Anterior cingulate cortex (tissue), 58 donors: ENCODE measurements at places on chromosomes 2 and 18.

DNA sequence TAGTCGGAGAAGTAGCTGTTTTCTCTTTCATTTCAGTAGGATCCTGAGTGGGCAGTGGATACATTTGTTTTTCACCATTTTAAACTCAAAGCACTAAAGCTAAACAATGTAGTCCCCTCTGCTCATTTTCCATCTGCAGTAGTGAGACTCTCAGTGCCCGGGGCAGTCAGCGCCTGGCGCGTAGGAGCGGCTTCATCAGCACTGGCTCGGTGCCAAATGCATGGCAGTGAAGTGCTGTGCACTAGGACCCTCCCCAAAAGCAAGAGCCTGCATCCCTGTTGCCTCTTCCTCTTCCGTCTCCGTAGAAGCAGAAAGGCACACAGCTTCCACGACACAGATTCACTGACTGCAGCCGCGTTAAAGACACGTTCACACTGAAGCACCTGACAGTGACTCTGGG lies 19.0 kb upstream of the ESPNL start:
- no peak for DNase-seq

GRCh38 chr2:175930504-175930903 lies 71.6 kb downstream of the LNPK start:
- no peak for DNase-seq

DNA sequence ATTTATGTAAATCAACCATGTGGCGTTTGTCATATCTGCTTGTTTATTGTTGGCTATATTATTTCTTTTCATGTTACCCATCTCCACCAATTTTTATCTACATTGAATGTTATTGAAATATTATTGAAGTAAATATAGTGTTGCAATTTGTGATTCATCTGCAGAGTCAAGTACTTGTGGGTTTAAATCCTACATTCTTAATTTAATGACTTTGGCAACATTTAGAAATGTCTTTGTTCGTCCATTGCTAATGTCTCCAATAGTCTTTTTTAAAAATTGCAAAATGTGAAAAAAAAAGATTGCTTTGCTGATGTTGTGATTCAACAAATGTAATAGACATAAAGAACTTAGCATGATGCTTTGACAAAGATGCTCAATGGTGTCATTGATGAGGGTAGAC lies 1572.8 kb upstream of the PIK3C3 start:
- no peak for DNase-seq

GRCh38 chr2:69973335-69973735 lies 11.9 kb upstream of the ASPRV1 start:
- no peak for DNase-seq

GRCh38 chr2:54909001-54909400 lies 141.2 kb downstream of the RTN4 start:
- no peak for DNase-seq

DNA sequence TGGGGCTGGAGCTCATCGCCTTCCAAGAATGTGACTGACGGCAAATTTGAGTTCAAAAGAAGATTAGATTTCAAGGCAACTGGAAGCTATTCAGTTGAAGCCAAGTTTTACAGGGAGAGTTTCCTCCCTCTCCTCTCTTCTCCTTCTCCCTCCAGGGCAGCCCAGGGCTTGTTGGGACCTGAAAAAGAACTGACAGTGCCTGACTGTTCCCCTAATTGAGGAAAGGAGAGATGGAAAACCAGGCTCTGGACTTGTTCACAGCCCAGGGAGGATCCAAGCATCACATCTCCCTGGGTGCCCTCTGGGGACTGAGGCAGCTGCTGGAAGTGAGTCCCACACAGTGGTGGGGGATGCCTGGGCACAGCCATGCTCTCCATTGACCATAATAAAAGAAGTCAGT lies 88.1 kb downstream of the THNSL2 start:
- DNase-seq: no peak

DNA sequence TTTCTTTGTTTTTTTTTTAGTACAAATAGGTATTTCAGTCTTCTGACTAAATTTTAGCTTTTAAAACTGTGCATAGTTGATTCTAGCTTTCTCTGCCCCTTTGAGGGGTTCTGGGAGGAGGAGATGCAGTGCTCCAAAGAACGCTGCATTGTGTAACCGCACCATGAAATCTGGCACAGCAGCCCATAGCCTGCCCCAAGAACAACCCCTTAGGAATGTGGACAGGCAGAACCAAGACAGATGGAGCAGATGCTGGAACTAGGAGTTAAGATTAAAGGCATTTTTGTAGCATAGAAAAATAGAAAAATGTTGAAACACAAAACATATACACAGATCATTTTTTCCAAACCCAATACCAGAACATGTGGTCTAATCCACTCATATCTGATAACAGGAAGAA lies 187.5 kb downstream of the SCG2 start:
- no peak for DNase-seq

- no peak for DNase-seq
Measured at GRCh38 chr2:85246348-85246747, 81.4 kb downstream of the TGOLN2 start.

- DNase-seq: no peak
Measured at GRCh38 chr2:208674919-208675318, 268.3 kb downstream of the PTH2R start.

DNA sequence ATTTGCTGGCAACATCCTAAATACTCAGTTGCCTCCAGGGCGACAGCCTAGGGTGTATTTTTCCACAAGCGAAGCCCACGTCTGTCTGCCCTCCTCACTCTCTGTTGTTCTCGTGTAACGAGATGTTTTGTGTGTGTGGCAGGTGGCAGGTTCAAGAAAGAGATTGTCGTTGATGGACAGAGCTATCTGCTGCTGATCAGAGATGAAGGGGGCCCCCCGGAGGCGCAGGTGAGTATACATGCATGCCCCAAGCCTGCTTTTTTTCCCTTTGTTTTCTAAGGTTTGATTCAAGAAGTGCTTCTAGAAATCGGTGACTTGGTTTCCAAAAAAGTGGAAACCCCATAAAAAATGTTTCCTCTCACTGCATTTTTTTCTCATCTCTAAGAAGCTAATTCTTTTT lies 247.0 kb downstream of the AGAP1 start:
- no peak for DNase-seq

DNA sequence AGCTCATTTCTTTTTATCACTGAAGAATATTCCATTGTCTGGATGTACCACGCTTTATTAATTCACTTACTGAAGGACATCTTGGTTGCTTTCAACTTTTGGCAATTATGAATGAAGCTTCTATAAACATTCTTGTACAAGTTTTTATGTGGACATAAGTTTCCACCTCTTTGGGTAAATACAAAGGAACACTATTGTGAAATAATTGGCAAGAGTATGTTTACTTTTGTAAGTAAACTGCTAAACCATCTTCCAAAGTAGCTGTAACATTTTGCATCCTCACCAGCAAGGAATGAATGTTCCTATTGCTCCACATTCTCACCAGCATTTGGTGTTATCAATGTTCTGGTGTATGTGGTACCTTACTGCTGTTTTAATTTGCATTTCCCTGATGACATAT lies 15.8 kb upstream of the VWC2L start:
- DNase-seq: no peak

DNA sequence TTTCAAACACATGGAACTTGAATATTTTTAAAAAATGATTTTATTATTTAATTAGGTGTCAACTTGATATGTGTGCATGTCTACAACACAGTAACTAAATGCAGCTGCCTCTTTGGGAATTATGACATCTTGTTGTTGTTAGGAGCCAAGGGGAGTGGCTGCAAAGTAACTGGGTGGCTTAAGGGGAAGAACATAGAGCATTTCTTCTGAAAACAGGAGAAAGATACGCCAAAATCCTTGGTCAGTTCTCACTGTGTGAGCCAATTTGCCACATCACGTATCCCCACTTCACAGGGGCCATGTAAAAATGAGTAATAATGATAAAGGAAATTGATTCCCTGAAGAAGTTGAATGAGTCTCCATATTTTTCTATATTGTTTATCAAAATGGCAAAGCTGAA lies 309.8 kb upstream of the COL3A1 start:
- no peak for DNase-seq

DNA sequence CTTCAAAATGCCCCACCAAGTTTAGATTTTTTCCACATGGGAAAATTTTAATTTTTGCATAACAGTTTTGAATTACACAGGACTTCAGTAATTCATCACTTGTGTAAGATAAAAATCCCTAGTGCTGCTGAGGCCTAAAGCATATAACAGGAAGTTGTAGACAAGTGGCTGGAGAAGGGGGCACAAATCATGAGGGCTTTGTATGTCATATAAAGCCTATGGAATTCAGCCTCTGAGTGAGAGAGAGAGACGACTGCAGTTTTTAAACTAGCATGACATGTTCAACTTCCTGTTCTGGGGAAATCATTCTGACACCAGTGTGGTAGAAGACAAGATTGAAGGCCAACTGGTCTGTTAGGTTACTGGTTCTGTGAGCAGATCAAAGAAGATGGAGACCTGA lies 187.3 kb upstream of the CHST9 start:
- no peak for DNase-seq

- no peak for DNase-seq
Measured at GRCh38 chr2:12183032-12183645, 436.7 kb downstream of the LPIN1 start.

GRCh38 chr2:229530434-229530833 lies 183.9 kb downstream of the DNER start:
- no peak for DNase-seq

- no peak for DNase-seq
Measured at GRCh38 chr2:233563663-233564430, 2.7 kb downstream of the USP40 start.

DNA sequence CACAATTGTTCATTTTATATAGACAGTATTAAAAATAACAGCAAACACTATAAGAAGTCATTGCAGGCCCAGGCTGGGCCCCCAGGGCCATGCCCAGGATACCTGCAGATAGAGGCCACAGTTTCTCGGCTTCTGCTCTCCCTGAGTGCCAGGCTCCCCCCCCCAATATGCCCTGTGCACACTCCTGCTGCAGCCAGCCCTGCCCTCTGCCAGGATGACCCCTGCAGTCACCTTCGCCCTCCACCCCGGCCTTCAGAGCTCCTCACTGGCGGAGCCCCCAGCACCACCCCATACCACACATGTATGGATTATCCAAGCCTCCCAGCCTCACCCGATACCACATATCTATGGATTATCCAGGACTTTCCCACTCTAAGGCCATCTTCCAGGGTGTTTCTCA lies 104.5 kb downstream of the TPO start:
- no peak for DNase-seq

DNA sequence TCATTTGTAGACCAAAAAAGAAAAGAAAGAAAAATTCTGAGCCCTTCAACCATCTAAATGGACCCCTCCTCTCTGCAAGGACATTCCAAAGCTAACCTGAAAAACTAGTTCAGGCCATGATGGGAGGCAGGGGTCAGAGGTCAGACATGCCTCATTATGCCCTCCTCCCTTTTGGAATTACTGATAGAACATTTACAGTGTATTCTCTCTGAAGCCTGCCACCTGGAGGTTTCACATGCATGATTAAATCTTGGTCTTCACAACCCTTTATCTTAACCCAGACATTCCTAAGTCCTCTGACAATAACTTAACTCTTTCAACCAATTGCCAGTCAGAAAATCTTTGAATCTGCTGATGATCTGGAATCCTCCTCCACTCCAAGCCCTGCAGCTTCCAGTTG lies 86.0 kb downstream of the SPP2 start:
- no peak for DNase-seq

GRCh38 chr2:233773854-233774253 lies 4.3 kb upstream of the MROH2A start:
- no peak for DNase-seq

DNA sequence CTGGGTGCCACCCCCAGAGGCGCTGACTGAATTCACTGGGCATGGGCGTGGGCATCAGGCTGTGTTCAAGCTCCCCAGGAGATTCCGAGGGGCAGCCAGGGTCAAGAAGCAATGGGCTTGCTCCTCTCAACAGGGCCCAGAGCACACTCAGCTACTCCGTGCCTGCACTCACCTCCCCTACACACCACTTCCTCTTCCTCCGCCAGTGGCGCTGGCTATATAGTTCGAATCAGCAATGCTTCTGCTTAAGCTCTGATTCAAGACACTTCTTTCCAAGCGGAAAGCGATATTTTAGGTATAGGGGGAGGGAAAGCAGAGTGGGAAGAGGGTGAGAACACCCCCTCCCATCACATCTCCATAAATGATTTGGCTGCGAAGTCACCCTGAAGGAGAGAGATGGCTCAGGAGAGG lies 42.1 kb downstream of the CRACDL start:
- no peak for DNase-seq
